Chondrocyte (in vitro differentiated cells): ENCODE measurements at places on chromosomes 13 and 19.

- DNase-seq: no peak
Observed at GRCh38 chr19:15850385-15850784, 34.9 kb upstream of the OR10H1 start.

- no peak for DNase-seq
Observed at GRCh38 chr13:29384871-29385270, 210.6 kb downstream of the SLC7A1 start.

GRCh38 chr13:98189841-98190505 is 12.9 kb upstream of the RNF113B start:
- no peak for DNase-seq

GRCh38 chr19:19650331-19650730 is 6.9 kb upstream of the GMIP start:
- no peak for DNase-seq

- no peak for DNase-seq
Observed at GRCh38 chr13:44386913-44387556, 13.4 kb downstream of the SERP2 start.

- DNase-seq: no peak
Observed at GRCh38 chr19:48746738-48747575, at the start of gene IZUMO1. TSS of gene IZUMO1 (minus strand) at chr19:48746909. CDS start at chr19:48745859, 1,050 bp downstream.

- DNase-seq: no peak
Observed at GRCh38 chr13:103168901-103169508, 102.8 kb upstream of the SLC10A2 start.

- no peak for DNase-seq
Observed at GRCh38 chr13:76667551-76667950, 218.7 kb downstream of the KCTD12 start.

GRCh38 chr13:35260316-35260715 is 216.2 kb downstream of the MAB21L1 start:
- no peak for DNase-seq
